Activated T-cell treated with anti-CD3 and anti-CD28 coated beads, Interleukin-2, amount 50 U/mL, for 4 hours (primary cell): ENCODE measurements at places on chromosomes 2 and 18. TPM values are rescaled to one million over a fixed set of nuclear protein-coding genes. Genes with fewer than 3 reads are reported as not detected.

Gene FEV
- not detected for total RNA-seq

Gene VWA3B
- total RNA-seq: not detected

Gene ZNF516
- total RNA-seq: 3.0 TPM

Gene LRRC30
- not detected for total RNA-seq

Gene SIX3
- total RNA-seq: 0.11 TPM

Gene CBLN2
- total RNA-seq: not detected

Gene PRLH
- not detected for total RNA-seq

Gene OSBPL1A
- 1.3 TPM for total RNA-seq

Gene CABYR
- total RNA-seq: not detected

Gene MLPH
- total RNA-seq: 0.47 TPM

Gene MSGN1
- total RNA-seq: not detected

Gene TET3
- total RNA-seq: 31.7 TPM

Gene OSR1
- total RNA-seq: not detected

Gene SERPINB8
- 17.4 TPM for total RNA-seq

Gene NGEF
- 0.37 TPM for total RNA-seq
